ENCODE measurements at places on chromosomes 4 and X.

DNA sequence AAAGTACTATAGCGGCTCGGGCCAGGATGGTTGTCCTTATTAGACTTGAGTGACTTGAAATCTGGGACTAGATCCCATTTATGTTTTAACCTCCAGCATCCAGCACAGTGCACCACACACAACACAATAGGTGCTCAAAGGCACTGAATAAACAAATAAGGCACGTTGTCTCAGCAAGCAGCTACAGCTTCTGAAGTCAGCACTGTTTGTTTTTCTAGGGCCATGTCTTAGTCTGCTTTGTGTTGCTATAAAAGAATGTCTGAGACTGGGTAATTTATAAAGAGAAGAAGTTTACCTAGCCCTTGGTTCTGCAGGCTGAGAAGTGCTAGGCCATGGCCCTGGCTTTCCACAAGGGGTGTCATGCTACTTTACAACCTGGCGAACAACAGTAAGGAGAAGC, 102.1 kb upstream of the LNX1 start:
- no peak for DNase-seq

DNA sequence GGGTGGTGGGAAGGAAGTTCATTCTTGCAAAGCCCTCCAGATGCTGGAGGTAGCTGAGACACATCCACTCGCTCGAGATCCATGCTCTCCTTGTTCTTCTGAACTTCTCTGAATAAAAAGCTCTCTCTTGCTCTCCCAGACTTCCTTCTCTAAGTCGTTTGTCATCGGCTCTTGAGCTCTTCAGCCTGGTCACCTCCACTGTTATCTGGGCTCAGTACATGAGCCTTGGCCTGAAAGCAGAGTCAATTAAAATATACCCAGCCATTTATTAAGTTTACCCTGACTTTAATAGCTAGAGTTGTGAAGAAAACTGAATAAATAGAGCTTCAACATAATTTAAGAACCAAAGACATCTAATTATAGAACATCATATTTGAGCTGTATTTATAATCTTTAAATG, 99.0 kb downstream of the CPE start:
- DNase-seq: no peak

- DNase-seq: no peak
These were observed 222.5 kb upstream of the GALNTL6 start for GRCh38 chr4:171590716-171591115.

- DNase-seq: no peak
These were observed 5.1 kb downstream of the STARD8 start for GRCh38 chrX:68652326-68653170.

DNA sequence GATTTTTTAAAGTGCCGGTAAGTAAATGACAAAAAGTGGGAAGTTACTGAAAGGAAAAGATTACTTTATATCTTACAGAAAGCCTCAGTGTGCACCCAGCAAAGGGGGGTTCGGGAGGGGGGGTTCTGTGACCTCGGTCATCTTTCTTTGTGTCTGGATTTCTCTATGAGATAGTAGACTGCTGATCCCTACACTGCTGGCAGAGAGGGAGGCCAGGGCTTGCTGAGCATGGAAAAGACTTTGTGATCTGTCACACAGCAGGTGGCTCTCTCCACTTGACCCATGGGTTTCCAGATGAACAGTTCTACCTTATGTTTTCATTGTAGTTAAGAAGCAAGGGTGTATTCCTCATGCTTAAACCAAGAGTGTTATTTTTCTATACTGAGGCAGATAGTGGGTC, 475.6 kb downstream of the PCDH10 start:
- no peak for DNase-seq

- no peak for DNase-seq
These were observed 8.3 kb downstream of the MPP1 start for GRCh38 chrX:154797006-154797405.

DNA sequence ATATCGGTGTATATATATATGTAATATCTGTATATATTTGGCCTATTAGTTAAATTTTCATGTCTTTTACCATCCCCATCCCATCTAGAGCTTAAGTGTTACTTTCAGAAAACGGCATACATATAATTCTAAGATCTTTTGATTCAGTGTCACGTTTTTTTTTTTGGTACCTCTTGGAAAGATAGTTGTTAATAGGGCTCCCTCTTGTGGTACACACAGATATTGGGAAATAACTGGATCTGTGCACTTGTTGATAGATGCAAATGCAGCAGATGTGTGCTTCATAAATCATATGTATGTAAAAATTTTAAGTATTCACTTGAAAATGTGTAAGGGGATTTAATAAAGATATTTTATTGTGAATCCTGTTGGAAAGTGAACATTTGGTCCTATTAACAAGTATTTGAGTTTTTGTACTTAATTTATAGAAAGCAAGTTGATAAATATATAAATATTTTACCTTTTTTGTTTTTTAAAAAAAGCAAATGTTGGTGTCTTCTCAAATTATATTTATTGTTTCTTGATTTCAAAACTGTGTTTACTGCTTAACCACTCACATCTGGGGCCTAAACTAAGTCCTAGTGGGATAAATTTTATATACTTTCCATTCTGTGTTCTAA, 74.7 kb downstream of the PAQR3 start:
- DNase-seq: peak; percentile 27

- DNase-seq: no peak
These were observed at the start of gene LDB2 for GRCh38 chr4:16897991-16898827. LDB2 (minus strand) TSS chr4:16898645.

GRCh38 chr4:39278476-39278875, 87.7 kb downstream of the RFC1 start:
- DNase-seq: no peak

DNA sequence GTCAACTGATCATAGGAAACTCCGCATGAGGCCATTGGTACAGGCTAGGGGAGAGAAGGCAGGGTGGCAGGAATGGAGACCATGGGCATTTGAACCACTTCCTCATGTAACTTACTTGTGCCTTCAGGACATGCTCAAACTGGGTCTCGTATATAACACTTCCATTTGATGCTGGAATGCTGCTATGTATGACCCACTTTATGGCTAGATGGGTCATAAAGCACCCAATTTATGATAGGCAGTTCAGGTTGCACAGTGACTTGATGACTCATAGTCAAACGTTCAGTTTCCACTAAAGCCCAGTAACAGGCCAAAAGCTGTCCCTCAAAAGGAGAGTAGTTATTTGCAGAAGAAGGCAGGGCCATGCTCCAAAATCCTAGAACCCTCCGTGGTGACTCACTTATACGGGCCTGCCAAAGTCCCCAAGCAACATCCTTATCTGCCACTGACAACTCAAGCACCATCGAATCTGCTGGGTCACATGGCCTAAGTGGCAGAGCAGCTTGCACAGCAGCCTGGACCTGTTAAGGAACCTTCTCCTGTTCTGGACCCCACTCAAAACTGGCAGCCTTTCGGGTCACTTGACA, 236.4 kb downstream of the ZC4H2 start:
- no peak for DNase-seq

- no peak for DNase-seq
These were observed 449.5 kb upstream of the HS3ST1 start for GRCh38 chr4:11878241-11878640.

- no peak for DNase-seq
These were observed 141.1 kb downstream of the BANK1 start for GRCh38 chr4:101931619-101932018.

GRCh38 chr4:55637272-55637820, 1.2 kb upstream of the NMU start:
- DNase-seq: no peak

DNA sequence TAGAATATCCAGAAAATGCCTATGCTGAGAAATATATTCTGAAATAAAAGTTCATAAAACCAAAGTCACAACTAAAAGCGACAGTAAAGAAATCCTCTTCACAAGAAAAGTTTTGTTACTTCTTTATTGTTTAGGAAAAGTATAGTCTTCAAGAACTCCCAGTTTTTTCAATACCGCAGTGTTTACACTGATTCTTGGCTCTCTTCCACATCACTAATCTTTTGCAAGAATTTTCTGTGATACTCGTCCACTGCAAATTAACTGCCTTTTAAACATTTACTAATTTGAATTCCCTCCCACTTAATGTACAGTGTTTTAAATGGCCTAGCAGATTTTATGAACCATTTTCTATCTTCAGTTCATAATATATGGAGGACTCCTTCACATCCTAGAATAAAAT, 65.1 kb downstream of the HPGDS start:
- DNase-seq: no peak

GRCh38 chr4:117137145-117137544, 51.8 kb upstream of the TRAM1L1 start:
- DNase-seq: no peak

DNA sequence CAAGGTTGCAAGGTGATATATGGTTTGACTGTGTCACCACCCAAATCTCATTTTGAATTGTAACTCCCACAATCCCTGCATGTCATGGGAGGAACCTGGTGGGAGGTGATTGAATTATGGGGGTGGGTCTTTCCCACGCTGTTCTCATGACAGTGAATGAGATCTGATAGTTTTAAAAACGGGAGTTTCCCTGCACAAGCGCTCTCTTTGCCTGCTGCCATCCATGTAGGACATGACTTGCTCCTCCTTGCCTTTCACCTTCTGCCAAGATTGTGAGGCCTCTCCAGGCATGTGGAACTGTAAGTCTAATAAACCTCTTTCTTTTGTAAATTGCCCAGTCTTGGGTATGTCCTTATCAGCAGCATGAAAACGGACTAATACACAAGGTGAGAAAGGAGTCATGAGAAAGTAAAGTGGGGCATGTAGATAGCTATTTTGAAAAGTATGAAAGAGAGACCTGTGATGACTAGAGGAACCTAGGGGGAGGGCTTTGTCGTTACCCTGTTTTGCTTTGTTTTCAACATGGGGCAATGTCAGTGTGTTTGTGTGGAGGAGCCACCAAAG, 6.3 kb downstream of the ZBTB49 start:
- DNase-seq: no peak

- no peak for DNase-seq
These were observed 134.5 kb upstream of the RASGEF1B start for GRCh38 chr4:81606166-81606565.

GRCh38 chrX:40325161-40325560, 227.4 kb upstream of the BCOR start:
- no peak for DNase-seq

- no peak for DNase-seq
These were observed 62.9 kb downstream of the MAOA start for GRCh38 chrX:43718956-43719355.

- DNase-seq: no peak
These were observed 245.0 kb upstream of the GPC4 start for GRCh38 chrX:133660281-133660680.

GRCh38 chr4:102825261-102826091, 1.9 kb downstream of the UBE2D3 start:
- peak; percentile 6 for DNase-seq

DNA sequence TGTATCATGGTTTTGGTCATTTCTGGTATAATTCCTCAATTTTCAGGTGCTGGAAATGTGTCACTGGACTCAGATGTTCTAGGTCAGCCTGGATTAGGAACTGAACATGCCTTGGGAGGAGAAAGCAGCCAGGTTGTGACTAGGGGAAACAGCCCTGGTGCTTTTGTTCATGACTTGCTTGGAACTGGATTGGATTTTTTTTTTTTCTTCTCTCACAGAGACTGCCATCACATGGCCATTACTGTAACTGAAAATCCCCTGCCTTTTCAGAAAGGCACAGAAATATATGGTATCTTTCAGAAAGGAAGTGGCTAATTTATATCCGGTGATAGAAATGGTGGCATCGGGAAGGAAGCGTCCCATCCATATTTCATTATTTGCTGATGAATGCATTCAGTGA, 34.6 kb downstream of the SEPTIN11 start:
- DNase-seq: peak; percentile 9

DNA sequence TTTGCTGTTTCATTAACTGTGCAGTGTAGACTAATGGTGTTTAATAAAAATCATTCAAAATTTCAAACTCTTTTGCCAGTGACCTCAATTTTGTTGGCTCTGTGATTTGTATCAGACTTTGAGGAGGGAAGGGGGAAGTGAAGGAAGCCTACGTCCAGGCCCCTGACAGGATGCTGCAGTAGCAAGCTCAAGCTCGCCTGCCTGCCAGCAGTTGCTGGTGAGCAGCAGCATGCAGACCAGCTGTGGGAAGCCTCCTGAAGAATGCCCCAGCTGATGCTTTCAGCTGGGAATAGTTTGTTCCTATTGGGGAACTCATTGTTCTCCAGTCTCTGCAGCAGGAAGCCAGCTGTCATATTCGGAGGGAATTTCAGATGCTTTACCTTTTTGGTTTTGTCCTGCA, 495.2 kb downstream of the AFF2 start:
- no peak for DNase-seq

DNA sequence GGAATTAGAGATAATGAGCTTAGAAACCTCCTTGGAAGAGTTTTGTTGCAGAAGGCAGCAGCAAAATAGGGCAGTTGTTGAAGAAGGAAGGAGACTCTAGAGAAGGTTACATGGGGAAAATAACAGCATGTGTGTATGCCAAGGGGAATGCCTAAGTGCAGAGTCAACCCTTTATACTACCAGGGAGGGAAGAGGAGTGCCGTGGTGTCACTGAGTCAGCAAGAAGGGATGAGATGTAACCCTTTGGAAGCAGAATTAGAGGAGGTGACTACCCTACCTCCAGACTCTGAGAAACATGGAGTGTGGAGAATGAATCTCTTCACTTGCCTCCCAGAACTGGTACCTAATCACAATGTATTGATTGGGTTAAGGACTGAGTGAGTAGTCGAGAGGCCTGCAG, 6.7 kb upstream of the GABRE start:
- DNase-seq: no peak

- DNase-seq: no peak
These were observed 56.5 kb downstream of the ANTXR2 start for GRCh38 chr4:80016506-80016905.

- DNase-seq: no peak
These were observed 255.3 kb downstream of the NAF1 start for GRCh38 chr4:162911349-162911748.

DNA sequence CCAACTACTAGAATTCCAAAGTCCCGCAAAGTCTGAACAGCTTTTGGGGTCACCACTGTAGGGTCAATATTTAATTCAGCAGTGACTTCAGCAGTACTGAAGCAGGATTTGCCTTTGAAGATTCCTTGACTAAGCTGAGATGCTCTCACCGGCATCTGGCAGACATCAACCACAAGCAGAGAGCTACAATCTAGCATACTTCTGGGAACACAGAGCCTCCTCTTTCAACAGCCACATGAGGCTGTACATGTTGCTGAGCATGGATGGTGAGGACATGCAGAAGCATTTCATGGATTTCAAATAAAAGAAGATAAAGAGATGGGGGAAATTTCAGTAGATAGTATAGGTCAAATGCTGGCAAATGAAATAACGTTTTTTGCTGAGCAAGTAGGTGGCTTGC, 6.6 kb upstream of the ASB11 start:
- no peak for DNase-seq

GRCh38 chr4:70313736-70314135, 21.0 kb upstream of the CABS1 start:
- DNase-seq: no peak

DNA sequence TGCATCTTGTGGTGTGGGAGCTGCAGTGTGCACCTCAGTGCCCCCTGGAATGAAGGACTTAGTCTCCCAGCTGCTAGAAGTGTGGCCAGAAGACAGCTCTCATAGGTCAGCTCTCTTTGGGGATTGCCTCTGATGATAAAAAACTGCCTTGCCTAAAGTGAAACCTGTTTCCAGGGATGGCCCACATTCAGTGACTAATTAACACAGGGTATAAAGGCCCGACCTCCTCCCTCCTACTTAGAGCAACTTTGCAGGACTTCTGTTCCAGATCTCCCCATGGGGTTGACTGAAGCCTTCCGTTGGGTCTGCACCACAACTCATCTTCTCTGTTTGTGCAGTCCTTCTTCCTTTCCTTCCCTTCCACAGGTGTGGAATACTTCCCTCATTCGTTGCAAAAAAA, 53.2 kb downstream of the SPINK2 start:
- no peak for DNase-seq
